ENCODE measurements at places on chromosomes 4 and X.

- no peak for DNase-seq
These were observed 44.7 kb downstream of the MAML3 start for GRCh38 chr4:140109292-140109691.

GRCh38 chr4:146210890-146211289 is 3.4 kb upstream of the REELD1 start:
- no peak for DNase-seq

- DNase-seq, result no peak
These were observed 16.6 kb downstream of the ENPEP start for GRCh38 chr4:110492522-110492921.

DNA sequence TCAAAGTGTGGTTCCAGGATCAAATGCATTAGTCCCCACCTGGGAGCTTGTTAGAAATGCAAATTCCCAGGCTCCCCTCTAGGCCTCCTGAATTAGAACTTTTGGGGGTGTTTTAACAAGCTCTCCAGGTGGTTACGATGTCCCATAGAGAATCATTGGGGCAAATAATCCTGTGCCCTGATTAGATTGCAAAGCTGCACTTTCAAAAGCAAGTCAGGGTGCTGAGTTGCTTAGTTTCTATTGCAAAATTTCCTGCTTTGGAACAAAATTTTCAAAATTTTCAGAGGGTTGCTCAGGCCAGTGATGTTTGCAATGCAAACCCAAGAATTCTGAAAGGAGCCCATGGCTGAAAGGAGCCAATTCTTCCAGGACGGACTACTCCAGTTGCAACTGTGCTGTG is 71.0 kb downstream of the MGST2 start:
- no peak for DNase-seq

DNA sequence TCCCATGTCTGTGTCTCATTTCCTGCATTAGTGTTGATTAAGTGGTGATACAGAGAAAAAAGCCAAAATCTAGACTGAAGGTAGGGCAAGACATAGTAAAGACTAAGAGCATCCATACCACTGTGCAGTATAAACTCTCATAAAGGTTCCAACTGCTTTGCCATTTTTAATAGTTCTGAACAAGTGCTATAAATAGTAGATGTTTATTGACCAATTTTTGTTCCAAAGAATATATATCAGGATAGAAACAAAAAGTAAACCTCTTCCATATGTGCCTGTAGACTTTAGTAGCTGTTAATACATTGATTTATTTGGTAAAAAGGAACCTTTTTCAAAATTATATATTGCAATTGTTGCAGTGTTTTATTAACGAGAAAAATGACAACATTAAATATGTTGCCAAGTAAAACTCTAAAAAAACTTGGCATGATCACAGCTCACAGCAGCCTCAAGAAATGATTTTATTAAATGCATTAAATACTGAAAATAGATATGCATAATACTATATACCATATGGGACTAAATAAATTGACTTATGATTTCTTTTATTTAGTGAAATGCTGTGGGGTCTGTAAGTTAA is 22.3 kb upstream of the AASDH start:
- no peak for DNase-seq

- peak; percentile 87 for DNase-seq
These were observed 46.3 kb downstream of the RASSF6 start for GRCh38 chr4:73573794-73574528.

DNA sequence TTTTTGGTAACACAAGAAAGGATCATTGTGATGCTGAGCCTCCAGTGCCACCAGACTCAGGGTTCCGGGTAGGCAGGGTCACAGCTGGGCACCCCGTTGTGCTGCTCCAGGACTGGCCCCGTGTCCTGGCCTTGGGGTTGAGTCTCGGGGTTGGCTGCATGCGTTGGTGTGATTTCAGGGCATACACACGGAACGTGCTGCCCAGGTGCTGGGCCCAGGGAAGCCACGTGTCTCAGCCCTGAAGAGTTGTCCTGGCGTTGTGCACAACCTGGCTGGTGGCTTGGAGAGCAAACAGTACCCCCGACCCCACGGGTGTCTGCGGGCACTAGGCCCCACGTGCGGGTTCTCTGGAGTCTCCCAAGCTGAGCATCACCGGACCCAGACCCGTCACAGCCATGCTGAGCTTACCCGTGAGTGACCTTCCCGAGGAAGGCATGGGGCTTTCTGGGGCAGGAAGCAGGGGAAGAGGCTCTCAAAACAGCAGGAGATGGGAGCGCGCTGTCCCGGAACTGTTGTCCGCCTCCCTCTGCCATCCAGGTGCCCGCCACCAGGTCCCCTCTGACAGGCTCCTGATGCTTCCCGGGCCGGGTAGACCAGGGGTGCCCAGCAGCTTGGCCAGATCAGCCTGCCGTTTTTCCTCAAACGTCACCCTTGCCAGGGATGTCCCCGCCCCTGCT is 66.1 kb upstream of the ENPP6 start:
- DNase-seq, result no peak

DNA sequence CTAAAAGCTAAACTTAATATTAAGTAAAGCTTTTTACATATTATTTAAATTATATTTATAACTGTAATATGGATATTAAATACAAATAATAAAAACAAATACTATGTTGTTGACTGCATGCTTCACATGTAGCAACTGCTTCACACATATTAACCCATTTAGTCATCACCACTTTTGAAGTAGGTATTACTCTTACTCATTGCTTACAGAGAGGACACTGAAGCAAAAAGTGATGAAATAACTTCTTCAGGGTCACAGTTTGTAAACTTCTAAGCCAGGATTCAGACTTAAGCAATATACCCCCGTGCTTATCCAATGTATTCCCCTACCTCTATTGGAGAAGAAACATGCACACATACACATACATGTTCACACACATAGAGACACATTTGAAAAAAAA is 166.6 kb downstream of the DKK2 start:
- no peak for DNase-seq

- DNase-seq, result no peak
These were observed 34.7 kb upstream of the PDE5A start for GRCh38 chr4:119663160-119663788.

DNA sequence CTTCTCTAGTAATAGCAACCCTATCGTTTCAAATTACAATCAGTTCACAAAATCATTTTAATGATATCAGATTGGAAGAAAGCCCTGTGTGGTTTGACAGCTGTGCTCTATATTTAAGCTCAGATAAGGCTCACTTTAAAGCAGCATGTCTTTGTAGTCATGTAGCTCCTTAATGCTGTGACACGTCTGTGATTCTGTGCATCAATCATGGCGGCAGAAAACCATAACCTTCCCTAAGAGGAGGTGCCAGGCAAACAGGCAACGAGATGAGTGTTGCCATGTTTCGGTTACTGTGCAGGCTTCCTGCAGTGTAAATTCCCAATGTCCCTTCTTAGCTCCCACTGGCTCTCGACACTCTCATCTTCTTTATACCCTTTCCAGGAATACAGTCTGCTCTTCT is 212.7 kb downstream of the GRID2 start:
- DNase-seq, result no peak

- no peak for DNase-seq
These were observed 53.9 kb downstream of the NBDY start for GRCh38 chrX:56782791-56783449.

GRCh38 chr4:22460266-22460665 is 55.6 kb downstream of the ADGRA3 start:
- no peak for DNase-seq

DNA sequence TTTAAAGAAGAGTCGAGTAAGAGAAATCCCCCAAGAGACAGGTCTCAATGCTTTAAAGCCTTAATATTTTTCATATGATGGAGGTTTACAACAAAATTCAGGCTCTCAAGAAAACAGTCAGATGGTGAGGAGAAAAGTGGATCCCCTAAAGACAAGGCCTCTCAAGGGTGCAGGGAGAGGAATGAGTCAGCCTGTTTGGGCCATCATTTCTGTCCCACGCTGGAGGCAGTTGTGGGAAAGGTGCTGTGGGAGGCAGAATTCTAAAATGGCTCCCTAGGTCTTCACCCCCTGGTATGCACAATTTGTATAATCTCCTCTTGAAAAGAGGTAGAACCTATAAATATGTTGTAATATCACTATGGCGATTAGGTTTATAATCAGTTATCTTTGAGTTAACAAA is 4.6 kb upstream of the TIFA start:
- no peak for DNase-seq

GRCh38 chrX:102983205-102983604 is 46.1 kb downstream of the RAB40AL start:
- DNase-seq, result no peak

Measured in astrocyte of the cerebellum (primary cell).